Fibroblast of mammary gland (primary cell): ENCODE measurements at places on chromosomes 3 and 15.
A peak's percentile ranks its signal among the peaks of the same experiment; 100 is the strongest.

- no peak for DNase-seq
Measured at GRCh38 chr15:41289953-41290352, 42.4 kb downstream of the OIP5 start.

DNA sequence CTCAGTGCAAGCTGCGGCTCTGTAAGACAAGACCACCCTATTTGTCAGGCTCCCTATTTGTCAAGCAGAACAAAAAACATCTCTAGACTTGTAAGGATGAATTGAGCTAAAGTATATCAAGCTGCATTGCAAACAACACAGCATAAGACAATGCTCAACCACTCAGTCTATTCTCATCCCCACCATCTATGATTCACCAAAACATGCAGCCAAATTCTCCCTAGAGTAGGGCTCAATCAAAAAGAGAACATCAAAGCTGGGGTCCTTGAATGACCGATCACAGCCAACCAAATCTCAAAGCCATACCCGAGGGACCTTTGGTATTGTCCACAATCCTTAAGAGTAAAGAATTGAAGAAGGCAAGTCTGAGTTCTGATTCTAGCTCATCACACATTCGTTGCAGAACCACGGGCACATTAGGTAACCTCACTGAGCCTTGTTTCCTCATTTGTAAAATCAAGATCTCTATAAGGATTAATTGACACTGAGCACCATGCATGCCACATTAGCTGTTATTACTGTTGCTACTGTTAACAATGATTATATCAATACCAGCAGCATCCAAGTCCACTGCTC lies 31.2 kb downstream of the RFTN1 start:
- peak; percentile 12 for DNase-seq

DNA sequence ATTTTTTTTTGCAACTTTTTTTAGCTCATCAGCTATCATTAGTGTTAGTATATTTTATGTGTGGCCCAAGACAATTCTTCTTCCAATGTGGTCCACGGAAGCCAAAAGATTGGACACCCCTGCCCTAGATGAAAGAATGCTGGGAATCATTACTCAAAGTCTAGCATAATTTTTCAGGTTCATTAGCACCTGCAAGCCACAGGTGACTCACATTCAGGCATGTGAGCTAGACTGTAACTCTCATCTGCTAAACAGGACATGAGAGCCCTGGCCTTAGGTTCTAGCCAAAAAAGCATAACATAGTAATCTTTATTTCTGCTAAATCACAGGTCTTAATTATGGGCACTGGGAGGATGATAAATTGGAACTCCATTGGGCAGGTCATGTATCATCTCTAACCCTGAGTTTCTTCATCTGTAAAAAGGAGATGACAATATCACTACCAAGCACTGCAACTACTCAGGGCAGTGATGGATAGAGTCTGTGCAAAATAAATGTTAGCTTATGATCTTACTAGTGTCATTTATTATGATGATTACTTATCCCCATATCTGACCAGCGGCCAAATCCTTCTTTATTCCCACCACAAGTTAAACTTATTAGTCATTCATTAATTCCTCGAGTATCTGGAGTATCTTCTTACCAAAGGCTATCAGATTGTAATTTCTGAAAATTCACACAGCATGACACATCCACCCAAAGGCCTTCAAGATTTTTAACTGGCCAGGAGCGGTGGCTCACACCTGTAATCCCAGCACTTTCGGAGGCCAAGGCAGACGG lies 125.0 kb downstream of the PLD1 start:
- peak; percentile 14 for DNase-seq

- DNase-seq = no peak
Measured at GRCh38 chr3:47424434-47425382, 43.9 kb downstream of the PTPN23 start.
